ENCODE measurements at places on chromosomes 2 and 18.

- no peak for DNase-seq
Measured at GRCh38 chr2:715854-716560, 38.8 kb upstream of the TMEM18 start.

DNA sequence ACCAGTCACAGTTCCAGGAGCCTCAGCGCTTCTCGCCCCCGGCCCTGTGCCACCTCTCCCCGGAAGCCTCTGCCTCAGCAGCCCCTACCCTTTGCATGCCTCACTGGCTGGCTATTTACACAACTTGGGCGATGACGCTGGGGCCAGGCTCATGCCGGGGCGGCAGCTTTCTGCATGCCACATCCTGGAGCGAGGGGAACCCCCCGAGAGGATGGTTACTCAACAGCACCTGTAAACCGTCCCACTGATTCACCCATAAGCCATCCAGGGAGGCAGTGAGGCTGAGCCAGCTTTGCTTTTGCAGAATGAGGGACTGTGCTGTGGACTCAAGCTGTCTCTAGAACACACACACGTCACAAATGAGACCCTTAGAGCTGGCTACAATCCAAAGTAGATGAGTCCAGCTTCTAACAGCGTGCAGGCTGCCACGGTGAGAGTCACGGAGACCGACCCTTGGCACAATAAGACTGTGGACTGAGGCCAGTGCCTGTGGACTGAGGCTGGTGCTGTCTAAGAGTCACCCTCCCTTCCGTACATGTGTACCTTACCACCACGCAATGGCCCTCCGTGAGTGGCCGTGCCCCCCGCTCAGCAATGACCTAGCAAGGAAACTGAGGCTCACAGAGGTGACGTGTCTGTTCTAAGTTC lies 45.6 kb upstream of the ODC1 start:
- peak; percentile 92 for DNase-seq

GRCh38 chr2:105375001-105375561 lies 23.8 kb downstream of the FHL2 start:
- no peak for DNase-seq

DNA sequence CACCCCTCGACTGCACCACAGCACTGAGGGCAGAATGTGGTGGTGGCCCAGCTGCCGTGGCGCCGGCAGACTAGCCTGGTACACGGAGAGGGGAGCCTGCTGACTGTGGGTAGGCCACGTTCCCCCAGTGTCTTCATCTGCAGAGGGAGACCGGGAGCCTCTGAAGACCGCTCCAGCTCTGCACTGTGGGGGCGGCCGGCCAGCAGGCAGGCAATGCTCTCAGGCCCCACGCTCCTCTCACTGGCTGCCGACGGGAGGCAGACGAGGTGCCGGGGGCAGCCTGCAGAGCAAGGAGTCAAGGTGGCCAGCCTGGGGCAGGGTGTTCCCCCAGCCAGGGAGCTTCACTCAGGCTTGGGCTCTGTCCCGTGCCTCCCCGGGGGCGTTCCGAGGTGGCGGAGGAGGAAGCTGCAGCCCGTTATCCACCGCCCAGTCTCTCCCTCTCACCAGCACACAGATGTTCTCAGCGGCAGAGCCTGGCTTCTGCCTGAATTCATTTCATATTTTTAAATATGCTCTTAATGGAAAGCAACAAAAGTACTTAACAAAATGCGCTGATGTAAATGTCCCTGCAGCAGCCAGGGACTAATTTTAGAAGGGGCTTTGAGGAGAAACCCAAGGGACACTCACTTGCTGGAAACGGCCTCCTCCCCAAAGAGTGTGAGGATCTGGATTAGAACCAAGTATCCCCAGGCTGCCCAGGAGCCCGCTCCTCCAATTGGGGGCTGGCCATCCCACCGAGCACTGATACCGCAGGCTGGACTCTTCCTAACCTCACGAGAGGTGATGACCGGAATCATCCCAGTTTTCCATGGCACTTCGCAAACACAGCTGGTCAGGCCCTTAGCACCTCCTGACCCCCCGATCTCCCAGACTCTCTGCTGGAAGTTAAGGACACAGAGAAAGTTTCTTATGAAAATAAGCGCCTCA lies 87.8 kb downstream of the HDAC4 start:
- DNase-seq: no peak

GRCh38 chr18:70333757-70334156 lies 44.9 kb downstream of the SOCS6 start:
- peak; percentile 88 for DNase-seq

GRCh38 chr2:22893761-22894517 lies 491.0 kb upstream of the KLHL29 start:
- peak; percentile 1 for DNase-seq

- no peak for DNase-seq
Measured at GRCh38 chr2:211396815-211397214, 840.4 kb downstream of the CPS1 start.

- DNase-seq: peak; percentile 23
Measured at GRCh38 chr2:74424139-74424992, 2.8 kb downstream of the WDR54 start.

DNA sequence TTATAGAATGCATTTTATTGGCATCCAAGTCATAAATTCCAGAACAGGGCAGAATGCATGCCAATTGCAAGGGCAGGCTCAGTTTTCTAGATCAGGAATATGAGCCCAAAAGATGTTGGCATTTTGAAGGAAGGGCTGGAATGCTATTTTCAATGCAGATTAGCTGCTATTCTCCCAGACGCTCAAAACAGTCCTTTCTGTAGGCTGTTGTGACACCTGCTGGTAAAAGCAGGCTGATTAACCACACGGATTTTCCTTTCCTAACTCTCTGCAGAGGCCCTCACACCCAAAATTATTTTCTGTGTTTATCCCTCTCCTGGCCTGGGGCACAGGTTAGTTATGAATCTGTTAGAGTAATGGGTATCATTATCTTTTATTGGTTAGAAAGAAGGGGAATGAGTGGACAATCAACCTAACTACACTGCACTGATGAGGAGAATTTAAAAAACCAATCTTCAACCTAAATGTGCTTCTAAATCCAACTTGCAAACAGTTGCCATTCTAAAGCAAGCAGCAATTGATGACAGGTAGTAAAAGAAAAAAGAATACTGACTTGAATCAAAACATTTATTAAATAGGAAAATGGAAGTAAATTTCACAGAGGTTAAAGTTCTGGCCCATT lies 94.0 kb downstream of the PLA2R1 start:
- peak; percentile 49 for DNase-seq

DNA sequence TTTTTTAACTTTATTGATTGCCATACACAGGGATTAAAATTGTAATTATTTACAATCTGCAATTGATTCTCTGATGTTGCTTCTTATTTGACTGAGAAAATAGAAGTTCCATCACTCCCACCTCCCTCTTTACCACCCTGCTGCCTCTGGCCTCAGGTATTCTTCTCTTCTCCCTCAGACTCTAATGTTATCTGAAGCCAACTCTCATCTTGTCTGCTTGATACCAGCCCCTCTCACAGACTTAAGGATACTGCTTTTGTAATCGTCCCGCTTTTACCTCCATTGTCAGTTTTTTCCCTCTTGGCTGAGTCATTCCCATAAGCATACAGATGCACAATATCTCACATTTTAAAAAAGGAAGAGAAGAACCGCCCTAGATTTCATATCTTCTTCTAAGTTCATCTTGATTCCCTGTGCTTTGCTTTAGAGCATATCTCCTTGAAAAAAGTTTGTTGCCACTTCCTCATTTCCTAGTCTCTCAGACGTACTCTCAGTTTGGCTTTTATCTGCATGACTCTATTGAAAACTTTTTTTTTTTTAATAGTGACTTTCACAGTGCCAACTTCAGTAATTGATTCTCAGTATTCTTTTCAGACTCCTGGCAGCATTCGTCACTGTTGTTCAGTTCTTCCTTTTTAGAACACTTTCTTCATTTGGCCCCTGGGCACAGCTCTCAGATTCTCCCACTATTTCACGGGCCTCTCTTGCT lies 31.1 kb downstream of the SPAG16 start:
- DNase-seq: peak; percentile 3

GRCh38 chr2:227960317-227960716 lies 88.9 kb downstream of the DAW1 start:
- no peak for DNase-seq

DNA sequence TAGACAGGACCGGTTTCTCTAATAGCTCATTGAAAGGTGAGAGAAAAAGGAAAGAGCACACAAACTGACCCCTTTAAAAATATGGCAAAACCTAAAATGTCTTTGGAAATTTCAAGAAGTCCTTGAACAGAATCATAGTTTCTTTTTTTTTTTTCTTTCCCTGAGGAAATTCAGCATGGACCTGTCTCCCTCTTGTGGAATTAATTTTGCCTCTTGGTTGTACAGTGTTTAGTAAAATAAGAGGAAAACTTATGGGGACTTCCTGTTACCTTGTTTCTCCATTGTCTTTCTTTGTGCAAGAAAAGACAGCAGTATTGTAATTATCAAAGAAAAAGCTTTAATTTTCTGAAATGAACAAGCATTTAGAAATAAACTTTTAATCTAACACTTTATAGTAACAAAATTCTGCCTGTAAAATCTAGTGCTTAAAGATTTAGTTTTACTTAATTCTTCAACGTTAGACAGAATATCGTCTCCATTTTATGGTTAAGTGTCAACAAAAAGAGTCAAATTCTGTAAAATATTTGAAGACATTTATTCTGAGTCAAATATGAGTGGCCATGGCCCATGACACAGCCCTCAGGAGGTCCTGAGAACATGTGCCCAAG lies 176.3 kb upstream of the NABP1 start:
- peak; percentile 65 for DNase-seq

- no peak for DNase-seq
Measured at GRCh38 chr2:200533754-200534153, 7.7 kb downstream of the SGO2 start.

- DNase-seq: peak; percentile 58
Measured at GRCh38 chr2:237262838-237263771, 150.9 kb downstream of the COL6A3 start.

DNA sequence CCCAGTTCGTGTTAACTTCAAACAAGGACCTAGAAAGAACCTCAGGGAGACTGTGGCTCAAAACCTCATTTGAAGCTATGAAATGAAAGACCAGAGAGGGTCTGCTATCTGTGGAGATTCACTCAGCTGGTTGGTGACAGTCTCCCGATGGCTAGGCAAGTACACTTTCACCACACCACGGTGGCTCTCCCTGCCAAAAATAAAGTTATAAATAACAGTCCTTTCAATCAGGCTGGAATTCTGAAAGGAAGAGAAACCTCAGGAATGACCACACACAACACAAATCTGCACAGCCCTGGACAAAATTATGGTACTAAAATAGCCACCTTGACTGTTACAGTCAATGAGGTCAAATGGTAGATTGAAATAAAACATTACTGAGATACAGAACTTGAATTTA lies 160.3 kb upstream of the ACAA2 start:
- no peak for DNase-seq

DNA sequence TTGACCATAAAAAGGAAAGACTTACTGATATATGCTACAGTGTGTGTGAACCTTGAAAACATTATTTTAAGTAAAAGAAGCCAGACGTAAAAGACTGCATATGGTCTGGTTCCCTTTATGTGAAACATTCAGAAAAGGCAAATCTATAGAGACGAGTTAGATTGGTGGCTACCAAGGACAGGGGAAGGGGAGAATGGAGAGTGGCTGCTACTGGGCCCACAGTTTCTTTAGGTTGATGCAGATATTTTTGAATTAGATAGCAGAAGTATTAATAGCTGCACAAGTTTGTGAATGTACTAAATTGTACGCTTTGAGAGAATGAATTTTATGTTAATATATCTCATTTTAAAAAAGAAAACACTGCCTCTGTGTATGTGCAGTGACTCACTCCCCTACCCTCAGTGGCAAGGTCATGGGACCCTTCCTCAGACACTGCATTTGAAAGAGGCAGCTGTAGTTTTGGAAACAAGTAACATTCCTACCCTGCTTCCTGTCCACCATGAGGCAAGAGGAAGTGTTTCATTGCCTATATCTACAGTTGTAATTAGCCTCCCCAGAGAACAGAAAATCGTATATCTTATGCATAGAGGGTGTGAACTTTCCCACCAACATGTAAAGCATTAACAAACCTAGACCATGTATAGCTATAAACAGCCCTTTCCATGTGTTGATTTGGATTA lies 29.8 kb upstream of the ARMC9 start:
- no peak for DNase-seq

DNA sequence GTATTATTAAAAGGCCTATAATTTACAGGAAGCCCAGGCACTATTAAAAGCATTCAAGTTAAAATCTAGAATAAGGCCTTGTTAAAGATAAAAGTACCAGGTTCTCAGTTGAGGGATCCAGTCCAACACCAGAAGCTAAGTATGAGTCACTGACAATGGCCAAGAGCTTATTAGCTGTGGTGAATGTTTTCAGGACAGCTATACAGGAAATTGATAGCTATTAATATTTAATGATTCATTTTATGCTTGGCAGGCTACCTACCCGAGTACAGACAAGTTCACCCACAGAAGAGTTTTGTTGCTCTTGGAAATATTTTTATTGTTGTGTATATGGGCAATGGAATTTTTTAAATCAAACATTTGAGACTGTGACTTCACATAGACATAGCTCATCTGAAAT lies 729.6 kb upstream of the ZNF804A start:
- peak; percentile 27 for DNase-seq

GRCh38 chr2:212451786-212452231 lies 86.8 kb downstream of the ERBB4 start:
- peak; percentile 40 for DNase-seq

- no peak for DNase-seq
Measured at GRCh38 chr2:118119158-118119727, 31.0 kb downstream of the INSIG2 start.

Data from M059J (cell line).